SK-MEL-5 (cell line): ENCODE measurements at places on chromosomes 1 and 21. TPM values are rescaled to one million over a fixed set of nuclear protein-coding genes. Genes with fewer than 3 reads are reported as not detected.
A peak's percentile ranks its signal among the peaks of the same experiment; 100 is the strongest.

Gene LRRN2
- not detected in 2 replicates for total RNA-seq

Gene TLR5
- 0.05 and 0.48 TPM in 2 replicates for total RNA-seq

Gene NFIA
- total RNA-seq, result 12.5 and 12.6 TPM in 2 replicates

DNA sequence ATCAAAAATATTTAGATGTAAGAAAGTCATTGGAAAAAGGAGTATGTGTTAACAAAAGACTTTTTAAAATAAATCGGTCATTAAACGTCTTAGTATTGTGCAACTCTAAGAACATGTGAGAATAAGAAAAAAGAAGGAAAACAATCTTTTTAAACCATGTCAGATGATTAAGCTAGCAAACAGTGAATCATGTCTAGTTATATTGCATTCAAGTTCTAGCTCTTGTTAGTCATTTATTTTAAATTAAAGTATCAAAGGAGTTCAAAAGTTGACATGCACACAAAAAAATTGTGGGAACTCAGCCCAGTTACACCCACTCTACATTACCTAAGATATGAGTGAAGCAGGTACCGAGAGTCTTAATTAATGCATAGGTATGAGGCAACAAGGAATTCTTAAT, 9.8 kb downstream of the FRRS1 start:
- no peak for DNase-seq

DNA sequence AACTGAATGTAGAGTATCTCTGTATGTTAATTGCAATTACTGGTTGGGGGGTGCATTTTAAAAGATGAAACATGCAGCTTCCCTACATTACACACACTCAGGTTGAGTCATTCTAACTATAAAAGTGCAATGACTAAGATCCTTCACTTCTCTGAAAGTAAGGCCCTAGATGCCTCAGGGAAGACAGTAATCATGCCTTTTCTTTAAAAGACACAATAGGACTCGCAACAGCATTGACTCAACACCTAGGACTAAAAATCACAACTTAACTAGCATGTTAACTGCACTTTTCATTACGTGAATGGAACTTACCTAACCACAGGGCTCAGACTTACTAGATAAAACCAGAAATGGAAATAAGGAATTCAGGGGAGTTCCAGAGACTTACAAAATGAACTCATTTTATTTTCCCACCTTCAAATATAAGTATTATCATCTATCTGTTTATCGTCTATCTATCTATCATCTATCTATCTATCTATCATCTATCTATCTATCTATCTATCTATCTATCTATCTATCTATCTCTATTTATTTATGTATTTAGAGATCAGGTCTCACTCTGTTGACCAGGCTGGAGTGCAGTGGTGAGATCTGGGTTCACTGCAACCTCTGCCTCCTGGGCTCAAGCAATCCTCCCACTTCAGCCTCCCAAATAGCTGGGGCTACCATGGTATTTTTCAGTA, 47.8 kb downstream of the CHML start:
- DNase-seq, result no peak

DNA sequence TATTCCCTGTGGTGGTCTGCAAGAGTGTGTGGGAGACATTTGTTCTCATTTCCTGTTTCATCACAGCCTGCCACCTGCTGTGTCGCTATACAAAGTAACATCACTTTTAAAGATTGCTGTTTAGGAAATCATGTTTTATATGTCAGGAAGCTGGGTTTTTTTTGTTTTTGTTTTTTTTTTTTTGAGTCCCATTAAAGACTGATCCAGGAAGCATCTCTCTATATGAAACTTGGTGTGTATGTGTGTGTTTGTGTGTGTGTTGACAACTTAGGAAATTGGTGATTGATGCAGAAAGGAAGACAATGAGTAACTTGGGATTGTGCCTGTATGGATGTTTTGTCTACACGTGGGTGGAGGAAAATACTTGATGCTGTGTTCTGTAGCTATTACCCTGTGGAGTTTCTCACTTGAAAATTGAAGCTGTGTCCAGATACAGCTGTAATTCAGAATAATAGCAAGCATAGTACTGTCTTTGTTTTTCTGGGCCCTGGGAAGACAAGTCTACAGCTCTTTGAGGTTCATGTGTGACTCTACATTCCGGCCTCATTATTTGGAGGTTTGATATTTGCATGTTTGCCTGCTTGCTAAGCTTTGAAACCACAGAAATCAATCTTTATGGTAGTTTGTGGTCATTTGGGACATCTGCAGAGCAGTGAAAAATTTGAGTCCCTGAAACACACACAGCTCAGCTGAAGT, 47.9 kb downstream of the LAMC1 start:
- DNase-seq, result peak; percentile 78
